ENCODE measurements at places on chromosomes 4 and X. TPM values are rescaled to one million over a fixed set of nuclear protein-coding genes. Genes with fewer than 3 reads are reported as not detected.
A peak's percentile ranks its signal among the peaks of the same experiment; 100 is the strongest.

DNA sequence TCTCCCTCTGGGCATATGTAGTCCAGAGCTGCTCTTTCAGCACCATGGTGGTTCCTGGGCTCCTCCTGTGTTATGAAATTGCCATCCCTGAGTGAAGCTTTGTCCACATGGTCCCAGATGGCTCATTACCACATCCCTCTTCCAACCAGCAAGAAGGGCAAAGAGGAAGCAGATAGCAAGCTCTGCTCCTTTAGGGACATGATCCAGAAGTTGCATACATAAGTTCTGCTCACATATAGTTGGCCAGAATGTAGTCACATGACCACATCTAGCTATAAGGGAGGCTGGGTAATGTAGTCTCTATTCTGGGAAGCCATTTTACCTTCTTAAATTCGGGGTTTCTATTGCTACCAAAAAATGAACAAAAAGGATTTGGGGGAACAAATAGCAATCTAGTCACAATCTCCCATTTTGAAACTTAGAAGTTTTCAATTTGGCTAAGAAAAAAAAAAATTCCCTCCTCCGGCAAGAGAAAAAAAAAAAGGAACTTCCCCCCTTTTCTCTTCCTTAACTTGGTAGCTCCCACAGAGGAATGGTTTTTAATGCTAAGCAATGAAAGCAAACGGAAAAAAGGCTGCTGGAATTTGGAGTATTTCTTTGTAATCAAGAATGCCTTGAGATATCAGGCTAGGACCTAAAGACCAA, 88.2 kb upstream of the USP9X start:
- DNase-seq = no peak

- DNase-seq = no peak
Measured at GRCh38 chrX:38138157-38138891, 82.3 kb downstream of the SRPX start.

DNA sequence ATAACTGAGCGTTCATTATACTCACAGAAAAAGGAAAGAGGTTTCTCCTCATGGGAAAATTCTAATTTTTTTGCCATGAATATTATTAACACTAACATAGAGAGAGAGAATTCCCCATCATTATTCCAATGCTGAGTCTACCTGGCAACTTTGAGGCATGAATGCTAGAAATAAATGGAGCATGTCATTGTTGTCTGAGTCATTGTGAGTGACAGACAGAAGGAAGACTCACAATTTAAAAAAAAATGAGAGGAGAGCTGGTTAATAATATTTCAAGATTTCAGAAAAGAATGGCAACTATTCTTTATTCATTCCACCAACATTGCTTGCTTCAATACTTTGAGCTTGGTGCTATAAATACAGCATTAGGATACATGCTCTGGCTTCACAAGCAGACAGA, 170.4 kb upstream of the HS3ST1 start:
- no peak for DNase-seq

DNA sequence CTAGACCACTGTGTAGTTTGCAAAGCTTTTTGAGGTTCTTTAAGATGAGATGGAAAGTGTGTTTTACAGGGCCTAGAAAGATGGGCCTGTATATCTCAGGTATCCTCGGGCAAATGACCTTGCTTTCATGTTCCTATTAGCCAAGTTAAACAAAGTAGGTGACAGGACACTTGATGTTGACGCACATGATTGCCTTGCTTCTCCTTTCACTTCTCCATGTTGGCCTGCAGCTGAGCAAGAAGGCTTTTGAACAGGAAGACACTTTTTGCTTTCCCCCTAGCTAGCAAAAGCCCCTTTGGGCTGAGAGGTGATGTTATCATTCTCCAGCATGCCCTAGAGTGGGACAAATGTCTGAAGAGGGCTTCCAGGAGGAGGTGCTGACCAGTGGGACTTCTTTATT, 202.1 kb downstream of the GPC3 start:
- no peak for DNase-seq

DNA sequence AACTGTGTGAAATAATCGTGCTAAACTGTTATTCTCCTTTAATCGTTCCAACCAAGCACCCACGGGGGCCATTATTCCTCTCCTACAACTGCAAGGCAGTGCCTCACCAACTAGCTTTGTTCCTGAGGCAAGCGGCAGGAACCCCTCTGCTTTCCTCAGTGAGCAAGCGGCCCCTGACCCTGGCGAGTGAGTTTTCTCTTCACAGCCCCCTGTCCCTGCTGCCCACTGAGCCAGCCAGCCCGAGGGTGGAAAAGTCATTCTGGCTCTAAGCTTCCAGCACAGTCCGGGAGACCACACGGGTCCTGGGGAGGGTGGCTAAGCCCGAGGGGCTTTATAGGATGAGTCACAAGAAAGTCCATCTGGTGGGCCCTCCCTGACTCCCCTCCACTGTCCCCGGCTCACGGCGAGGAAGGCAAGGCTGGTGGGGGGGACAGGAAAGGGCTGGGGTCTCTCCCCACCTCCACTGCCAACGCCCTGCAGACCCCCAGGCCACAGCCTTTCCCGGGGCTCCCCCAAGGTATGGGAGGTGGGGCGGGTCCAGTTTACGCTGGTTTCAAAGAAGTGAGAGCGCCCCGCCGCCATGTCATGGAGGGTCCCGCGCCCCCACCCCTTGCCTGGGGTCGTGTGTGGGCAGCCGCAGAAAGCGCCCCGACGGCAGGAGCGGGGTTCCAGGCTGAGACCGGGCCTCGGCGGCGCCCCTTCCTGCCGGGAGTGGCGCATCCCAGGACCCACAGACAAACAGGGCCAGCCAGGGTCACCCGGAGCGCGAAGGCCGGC, 45.0 kb downstream of the CPLX1 start:
- no peak for DNase-seq

DNA sequence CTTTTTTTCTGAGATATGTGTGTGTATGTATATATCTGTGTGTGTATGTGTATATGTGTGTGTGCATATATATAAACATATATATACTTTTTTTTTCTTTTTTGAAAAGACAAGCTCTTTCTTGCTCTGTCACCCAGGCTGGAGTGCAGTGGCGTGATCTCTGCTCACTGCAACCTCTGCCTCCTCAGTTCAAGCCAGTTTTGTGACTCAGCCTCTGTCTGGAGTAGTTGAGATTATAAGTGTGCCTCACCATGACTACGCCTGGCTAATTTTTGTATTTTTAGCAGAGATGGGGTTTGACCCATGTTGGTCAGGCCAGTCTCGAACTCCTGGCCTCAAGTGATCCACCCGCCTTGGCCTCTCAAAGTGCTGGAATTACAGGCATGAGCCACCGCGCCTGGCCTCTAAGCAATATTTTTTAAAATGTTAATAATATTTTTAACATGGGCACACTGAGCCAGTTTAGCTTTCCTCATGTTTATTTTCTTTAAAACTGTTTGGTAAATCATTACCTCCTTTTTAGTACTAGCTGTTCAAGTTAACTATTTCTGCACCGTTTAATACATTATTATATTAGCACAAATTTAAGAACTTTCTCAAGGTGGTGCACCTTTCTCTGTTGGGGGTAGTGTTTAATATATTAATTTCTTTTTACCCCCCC, 33.3 kb downstream of the BBS12 start:
- peak; percentile 76 for DNase-seq

CLNK gene
- not detected for polyA plus RNA-seq

DNA sequence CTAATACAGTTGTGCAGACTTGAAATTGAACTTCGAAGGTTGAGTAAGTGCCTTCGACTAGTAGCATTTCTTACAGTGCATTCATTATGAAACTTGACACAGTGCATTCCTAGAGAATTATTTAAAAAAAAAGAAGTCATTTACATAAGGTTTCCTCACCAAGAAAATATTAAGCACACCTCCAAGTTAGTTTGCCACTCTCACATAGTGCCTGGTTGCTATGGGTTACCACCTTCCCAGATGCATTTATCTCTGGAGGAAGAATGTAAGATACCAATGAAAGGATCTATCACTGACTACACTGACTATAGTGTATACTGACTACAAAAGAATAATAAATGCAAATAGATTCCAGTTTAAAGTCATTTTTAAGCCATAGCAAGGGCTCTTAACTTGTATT, 311.9 kb upstream of the RASGEF1B start:
- DNase-seq = no peak

DNA sequence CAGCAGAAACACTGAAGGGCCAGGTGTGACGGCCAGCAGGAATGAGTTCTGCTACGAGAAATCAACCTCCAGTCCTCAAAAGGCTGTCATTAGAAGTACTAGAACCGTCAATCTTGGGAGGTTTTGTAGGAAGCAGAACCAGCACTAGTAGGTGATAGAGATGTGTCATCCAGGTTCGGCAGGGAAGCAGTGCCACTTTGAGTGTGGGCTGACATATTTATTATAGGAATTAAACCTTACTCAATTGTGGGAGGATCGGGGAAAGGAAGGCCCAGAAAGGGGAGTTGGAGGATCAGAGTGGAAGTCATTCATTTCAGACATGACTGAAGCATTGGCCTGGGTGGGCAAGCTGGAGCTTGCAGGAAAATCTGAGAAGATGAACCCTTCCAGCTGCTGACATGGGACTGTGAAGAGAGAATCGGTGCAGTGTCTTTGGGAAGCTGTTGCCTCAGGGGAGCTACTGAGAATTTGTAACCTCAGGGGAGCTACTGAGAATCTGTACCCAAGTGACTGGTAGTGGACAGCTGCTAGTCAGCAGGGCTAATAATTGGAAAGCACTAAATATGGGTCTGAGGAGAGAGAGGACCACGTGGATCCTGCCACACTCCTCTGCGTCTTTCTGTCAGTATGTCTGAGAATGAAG, 177.4 kb downstream of the SPRY1 start:
- no peak for DNase-seq

DNA sequence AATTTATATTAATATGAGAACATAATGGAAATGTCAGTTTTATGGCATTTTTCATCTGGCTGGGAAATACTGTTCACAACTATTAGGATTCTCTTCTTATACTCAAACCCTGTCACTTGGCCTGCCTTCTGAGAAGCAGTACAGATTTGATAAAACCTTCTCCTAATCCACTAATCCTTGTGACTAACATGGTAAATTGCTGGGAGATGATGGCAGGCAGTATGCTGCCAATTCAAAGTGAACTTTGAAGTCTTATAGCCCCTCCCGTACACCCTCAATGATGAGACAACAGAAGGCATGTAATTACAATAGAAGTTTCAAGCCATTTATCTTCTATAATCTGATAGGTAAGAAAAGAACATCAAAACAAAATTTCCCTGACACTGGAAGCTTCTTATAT, 36.9 kb downstream of the PAQR3 start:
- no peak for DNase-seq

- no peak for DNase-seq
Measured at GRCh38 chr4:173420801-173421200, 21.9 kb upstream of the SCRG1 start.

DNA sequence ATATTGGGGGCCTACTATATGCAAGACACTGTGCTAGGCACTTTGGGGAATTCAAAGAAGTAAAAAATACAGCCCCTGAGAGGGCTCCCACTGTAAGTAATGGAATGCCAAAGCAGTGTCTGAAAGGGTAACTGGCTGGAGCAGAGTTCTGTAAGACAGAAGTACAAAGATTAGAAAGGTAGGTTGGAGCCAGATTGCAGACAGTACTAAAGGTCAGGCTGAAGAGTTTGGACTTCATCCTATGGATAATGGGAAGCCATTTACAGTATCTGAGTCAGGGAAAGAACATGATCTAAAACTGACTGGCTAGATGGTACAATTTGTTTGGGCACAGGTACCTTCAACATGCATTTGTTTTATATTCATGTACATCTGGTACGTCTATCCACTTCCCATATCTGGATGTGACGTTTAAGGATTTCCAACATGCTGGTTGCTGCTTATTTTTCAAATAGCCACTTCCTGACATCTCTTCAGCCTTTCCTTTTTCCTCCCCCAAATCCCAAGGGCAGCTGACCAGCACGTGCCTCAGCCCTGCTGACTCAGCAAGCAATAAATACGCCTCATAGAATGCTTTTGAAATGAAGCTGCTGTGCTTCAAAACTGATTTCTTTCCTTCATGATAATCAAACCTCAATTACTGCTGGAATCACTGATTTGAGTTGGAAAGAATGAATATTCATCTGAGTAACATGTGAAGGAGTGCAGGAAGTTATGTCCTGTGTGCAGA, 9.5 kb downstream of the ENOX2 start:
- DNase-seq = no peak

DNA sequence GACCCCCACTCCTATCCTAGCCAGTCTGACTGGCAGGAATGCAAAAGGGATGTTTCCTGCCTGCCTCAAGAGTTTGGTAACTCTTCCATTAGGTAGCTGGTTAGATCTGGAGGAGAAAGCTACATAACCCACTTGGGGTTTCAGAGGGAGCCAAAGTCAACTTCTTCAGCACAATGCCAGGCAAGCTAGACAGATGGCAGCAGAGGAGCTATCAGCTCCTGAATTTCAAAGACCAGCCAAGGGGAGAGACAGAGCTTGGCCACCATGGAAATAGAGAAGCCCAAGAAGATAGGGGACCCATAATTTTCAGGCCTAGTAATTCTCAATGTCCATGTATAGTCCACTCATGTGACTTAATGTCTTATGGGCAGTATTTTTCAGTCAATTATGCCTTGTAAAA, 56.4 kb downstream of the PGRMC1 start:
- no peak for DNase-seq

BST1 gene
- 38.5 TPM for polyA plus RNA-seq
